ENCODE measurements at places on chromosomes 11 and 22.

- no peak for DNase-seq
Measured at GRCh38 chr22:22159384-22159783, 85.2 kb upstream of the VPREB1 start.

GRCh38 chr11:110857892-110858546 lies 145.8 kb upstream of the ARHGAP20 start:
- no peak for DNase-seq

DNA sequence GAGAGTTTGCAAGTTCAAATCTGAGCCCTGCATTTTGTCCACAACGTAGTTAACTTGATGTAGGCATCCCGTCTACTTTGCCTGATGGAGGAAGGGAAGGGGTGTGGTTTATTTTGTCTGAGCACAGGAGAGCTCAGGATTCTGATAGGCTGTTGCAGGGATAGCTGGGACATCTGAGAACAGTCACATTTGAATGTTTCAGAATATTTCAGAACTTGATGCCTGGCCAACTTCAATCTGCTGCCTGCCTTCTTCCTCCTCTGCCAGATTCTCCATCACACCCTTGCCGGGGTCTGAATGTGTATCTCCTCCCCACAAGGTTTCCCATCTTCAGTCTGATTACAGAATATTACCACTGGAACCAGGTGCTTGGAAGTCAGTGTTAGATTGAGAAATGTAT lies 51.6 kb downstream of the NTM start:
- no peak for DNase-seq

GRCh38 chr11:12389676-12390657 lies 12.6 kb downstream of the PARVA start:
- no peak for DNase-seq

- DNase-seq, result no peak
Measured at GRCh38 chr11:28343304-28344233, 235.4 kb downstream of the METTL15 start.

DNA sequence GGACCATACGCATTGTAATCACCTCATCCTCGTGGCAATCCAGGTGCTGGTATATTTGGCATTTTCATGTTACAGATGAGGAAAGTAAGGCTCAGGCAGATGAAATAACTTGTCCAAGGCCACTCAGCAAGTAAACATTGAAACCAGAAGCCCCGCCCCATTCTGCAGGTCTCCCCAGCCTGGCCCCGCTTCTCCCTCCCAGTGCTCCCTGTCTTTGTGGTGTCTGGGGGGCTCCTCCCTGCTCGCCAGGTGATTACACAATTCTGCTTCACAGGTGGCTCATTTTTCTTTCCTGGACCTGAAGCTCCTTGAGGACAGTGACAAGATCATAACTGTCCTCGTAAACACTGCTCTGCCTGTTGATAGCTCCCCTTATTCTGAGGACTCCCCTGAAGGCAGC lies 531.5 kb upstream of the B3GAT1 start:
- DNase-seq, result no peak

DNA sequence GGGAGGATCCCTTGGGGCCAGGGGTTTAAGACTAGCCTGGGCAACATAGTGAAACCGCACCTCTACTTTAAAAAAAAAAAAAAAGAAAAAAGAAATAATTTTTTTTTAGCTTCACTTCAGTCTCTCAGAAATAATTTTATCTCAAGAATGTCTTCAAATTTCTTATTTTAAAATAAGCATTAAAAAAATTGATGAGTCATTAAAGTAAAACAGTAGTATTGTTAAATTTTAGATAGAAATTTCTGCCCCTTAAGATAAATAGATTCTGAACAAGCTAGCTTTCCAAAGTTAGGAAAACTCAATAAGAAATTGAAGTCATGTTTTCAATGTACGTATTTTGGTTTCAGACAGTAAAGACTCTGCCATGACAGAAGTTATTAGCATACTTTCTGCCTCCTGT lies 7.7 kb upstream of the PACS1 start:
- DNase-seq, result no peak

DNA sequence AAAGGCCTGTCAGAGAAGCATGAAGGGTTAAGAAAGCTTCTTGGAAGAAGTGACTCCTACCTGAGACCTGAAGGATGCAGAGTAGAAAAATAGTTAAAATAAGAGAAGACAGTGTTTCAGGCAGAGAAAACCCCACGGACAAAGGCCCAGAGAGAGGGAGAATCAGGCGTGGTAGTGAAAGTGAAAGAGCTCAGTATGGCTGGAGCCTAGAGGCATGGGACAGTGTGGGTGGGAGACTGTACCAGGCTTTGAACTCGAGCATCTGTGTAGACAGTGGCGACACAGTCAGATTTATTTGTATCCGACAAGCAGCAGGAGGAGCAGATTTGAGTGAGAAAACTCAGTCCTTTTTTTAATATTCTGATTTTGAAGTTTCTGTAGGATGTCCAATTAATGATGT lies 360.0 kb downstream of the OPCML start:
- DNase-seq, result no peak

DNA sequence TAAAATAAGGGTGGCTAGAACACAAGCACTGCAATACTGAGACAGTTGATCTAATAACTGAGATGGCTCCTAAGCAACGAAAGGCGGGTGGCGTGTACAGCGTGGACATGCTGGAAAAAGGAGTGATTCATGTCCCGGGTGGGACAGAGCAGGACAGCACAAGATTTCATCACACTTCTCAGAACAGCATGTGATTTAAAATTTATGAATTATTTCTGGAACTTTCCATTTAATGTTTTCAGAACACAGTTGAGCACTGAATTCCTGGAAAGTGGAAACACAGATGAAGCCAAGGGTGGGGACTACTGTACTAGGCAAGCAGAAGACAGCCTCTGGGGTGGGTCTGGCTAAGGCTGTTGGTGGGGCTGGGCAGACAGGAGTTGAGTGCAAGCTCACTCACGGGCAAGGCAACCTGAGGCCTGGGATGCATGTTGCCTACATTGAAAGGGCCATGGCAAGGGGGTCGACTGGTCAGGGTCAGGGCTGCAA lies 165.6 kb upstream of the DDI1 start:
- no peak for DNase-seq

DNA sequence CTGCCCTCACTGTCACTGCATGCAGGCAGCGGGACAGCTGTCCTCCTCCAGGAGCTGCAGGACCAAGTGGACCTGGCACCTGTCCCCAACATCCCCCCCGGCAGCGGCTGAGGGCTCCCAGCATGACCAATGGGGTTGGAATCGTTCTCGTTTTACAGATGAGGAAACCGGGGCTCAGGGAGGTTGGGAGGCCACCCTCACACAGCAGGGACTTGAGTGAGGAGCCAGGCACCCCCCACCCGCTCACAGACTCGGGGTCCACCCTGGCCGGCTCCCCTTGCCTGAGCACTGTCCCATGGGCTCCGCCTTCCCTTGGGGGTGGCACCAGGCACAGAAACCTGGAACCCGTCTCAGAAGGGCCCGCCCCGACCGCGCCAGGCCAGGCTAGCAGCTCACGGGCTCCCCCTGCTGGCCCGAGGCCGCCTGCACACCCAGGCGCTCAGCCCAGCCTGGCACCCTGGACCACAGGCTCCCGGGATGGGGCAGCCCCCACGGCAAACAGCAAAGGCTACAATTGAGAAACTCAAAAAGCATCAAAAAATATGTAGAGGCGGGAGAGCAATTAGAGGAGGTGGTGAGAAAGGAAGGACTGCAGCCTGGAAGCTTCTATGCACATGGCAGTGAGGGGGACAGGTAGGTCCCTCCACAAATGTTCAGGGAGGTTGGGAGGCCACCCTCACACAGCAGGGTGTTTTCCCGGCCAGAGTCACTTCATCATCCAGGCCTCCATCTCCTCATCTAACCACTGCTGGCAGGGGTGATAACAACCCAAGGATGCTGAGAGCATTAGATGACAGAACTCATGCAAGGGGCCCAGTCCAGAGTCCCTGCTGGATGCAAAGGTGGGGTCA lies 12.8 kb downstream of the MACROD1 start:
- DNase-seq, result peak; percentile 76

- DNase-seq, result no peak
Measured at GRCh38 chr11:34588023-34588422, 32.9 kb upstream of the EHF start.

GRCh38 chr11:34605481-34606325 lies 15.2 kb upstream of the EHF start:
- no peak for DNase-seq

DNA sequence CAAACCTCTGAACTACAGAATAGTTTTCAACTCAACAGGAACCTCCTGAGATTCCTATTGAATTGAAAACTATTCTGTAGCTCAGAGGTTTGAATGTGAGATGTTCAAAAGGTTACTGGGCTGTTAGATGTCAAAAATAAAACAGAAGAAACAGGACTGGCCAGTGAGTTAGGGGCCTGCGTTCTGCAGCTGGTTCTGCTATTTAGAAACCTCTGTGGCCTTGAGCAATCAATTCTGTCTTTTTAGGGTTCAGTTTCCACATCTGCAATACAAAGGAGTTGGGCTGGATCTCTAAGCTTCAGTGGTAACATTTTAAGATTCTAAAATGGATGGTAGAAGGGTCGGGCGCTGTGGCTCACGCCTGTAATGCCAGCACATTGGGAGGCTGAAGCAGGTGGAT lies 55.8 kb downstream of the CLMP start:
- DNase-seq, result no peak

DNA sequence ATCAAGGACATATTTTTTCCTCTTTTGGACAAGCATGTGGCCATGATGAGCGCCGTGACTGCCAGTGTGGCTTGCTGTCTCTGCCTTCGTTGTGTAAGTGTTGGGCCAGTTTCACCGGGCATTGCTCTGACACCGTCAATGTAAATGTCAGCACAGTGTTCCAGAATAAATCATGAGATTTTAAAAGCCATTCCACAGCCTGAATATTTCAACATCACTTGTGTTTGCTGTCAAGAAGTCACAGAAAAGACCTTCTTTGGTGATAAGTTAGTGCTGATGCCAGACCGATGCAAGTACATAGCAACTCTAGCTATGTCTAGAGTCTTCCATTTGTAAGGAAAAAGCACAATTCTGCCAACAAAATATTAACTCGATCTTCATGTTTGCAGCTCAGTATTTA lies 467.8 kb downstream of the TBC1D22A start:
- no peak for DNase-seq

- peak; percentile 62 for DNase-seq
Measured at GRCh38 chr22:22156716-22157347, 87.8 kb upstream of the VPREB1 start.

DNA sequence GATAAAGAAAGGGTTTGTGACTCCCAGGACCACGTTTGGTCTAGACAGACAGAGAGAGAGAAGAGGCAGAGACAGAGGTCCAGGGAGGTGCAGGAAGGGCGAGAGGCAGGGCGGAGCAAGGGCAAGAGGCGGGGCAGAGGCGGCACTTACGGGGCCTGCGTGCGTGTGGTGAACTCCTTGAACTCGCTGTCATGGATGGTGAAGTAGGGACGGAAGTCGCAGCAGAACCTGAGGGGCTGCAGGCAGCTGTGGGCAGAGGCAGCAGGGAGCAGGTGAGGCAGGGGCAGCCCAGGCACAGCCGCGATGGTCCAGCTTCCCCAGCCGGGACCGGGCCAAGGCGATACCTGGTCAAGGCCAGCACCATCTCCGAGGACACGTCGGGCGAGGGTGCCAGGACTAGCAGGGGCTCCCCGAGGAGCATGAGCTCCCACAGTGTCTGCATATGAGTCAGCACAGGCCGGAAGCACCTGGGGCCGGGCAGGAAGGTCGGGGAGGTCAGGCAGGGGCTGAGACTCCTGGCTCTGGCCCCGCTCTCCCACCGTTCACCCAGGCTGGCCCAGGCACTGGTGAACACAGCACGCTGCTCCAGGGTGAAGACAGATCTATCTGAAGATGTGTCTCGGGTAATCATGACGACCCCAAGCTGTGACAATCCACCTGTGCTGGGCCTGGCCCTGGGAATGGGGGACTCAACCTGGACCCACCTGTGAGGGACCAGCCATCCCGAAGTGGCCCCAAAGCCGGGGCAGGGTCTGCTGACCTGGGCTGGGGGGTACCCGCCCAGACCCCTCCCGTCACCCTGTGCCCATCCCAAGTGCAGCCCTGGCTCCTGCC lies 7.2 kb upstream of the PLXNB2 start:
- DNase-seq, result peak; percentile 67

DNA sequence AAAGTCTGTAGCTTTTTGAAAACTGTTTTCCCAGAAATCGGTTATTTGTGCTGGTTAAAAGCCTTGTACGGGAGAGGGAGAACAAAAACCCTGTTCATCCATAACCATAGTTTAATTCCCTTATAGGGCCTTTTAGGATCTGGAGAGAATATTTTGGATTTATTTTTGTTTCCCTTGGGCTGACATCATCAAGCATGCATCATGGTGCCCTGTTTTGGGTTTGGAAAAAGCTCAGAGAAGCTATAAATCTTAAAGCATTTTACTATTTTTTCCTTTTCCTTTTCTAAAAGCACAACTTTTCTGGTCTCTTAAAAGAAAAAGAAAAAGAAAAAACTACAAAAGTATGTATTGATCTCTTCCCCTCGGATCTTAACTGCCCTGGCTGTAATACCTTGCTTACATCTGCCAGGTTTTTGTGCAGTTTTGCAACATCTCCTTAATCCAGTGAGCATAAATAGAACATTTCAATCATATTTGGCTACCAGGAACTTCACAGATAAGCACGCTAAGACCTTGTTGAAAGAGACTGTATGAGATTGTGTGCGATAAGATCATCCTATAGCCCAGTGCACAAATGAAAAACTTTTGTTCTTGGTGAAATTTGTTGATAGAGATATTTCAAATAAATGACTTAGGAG lies 88.0 kb downstream of the ZBTB16 start:
- DNase-seq, result no peak

GRCh38 chr11:94010136-94010535 lies 11.0 kb upstream of the HEPHL1 start:
- no peak for DNase-seq

DNA sequence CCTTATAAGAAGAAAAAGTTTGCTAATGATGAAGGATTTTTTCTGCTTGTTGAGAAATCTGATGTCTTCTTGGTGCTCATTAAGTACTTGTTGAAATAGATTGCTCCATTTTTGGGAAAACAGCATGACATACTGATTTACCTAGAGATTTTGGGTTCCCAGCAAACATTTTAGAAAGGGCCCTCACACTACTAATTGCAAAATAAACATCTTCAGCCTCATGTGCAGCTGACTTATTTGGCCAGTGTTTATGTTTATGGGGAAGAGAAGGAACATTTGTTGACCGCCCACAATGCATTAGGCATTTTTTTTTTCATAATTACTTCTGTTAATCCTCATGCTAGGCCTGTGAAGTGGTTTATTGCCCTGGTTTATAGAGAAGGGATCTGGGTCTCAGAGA lies 40.1 kb downstream of the LDLRAD3 start:
- DNase-seq, result no peak

DNA sequence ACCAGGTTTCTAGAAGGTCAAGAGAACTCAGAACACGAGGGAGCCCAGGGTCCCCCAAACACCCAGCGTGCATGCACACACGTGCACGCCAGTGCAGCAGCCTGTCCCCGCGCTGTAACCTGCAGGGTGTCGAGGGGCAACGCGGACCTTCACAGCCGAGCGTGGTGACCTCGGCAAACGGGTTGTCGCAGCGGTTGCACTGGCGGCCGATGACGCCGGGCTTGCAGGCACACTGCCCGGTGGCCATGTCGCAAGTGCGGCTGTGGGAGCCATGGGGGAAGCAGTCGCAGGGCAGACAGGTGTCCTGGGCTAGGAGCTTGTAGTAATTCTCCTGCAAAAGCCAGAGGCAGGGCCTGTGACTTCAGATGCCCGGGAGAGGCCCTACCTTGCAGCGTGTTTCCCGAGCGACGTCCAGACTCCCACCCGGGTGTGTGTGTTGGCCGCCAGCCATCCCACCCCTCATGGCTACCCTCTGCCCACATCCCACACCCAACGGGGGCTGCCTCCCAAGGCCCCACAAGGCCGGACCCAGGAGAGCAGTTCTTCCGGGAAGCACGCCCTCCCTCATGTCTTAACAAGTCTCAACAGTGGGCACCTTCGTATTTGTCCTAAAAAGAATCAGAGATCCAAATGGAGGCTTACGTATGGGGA lies 56.1 kb downstream of the TRMU start:
- DNase-seq, result no peak

- DNase-seq, result no peak
Measured at GRCh38 chr11:36817336-36817965, 219.4 kb upstream of the RAG2 start.

Data from stimulated activated CD4-positive, alpha-beta T cell treated with anti-CD3 and anti-CD28 coated beads, Interleukin-4, amount 100 ng/mL, for 48 hours (primary cell).